ENCODE measurements at places on chromosomes 5 and 9.

GRCh38 chr5:4518903-4519672 lies 621.0 kb upstream of the ADAMTS16 start:
- DNase-seq = no peak

GRCh38 chr5:148840531-148840930 lies 14.1 kb downstream of the ADRB2 start:
- DNase-seq = no peak

- DNase-seq = no peak
Observed at GRCh38 chr5:96235008-96235910, 197.8 kb downstream of the PCSK1 start.

DNA sequence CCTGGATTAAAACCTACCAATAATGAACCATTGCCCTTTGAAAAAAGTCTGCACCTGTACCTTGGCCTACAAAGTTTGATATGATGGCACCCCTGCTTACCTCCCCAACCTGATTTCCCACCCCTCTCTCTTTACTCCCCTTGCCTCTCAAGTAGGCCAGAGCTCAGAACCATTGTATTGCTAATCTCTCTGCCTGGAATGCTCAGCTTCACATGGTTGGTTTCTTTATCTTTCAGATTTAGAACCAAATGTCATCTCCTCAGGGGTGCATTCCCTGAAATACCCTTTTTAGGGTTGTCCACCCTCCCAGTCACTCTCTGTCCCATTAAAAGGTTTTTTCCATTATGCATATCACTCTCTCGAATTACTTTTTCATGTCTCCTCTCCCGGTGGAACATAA lies 116.6 kb upstream of the VCAN start:
- no peak for DNase-seq
